ENCODE measurements at places on chromosomes 13 and 19.

GRCh38 chr19:2888731-2889224 is 11.9 kb upstream of the ZNF57 start:
- DNase-seq: no peak

GRCh38 chr13:61410669-61411297 is 4.9 kb downstream of the PCDH20 start:
- DNase-seq: no peak

- DNase-seq: no peak
These were observed 10.5 kb downstream of the MBD3 start for GRCh38 chr19:1582201-1582600.

- peak; percentile 32 for DNase-seq
These were observed 1.9 kb upstream of the TSC22D1 start for GRCh38 chr13:44578067-44578400.

- peak; percentile 64 for DNase-seq
These were observed 49.3 kb downstream of the UFM1 start for GRCh38 chr13:38398711-38399493.

DNA sequence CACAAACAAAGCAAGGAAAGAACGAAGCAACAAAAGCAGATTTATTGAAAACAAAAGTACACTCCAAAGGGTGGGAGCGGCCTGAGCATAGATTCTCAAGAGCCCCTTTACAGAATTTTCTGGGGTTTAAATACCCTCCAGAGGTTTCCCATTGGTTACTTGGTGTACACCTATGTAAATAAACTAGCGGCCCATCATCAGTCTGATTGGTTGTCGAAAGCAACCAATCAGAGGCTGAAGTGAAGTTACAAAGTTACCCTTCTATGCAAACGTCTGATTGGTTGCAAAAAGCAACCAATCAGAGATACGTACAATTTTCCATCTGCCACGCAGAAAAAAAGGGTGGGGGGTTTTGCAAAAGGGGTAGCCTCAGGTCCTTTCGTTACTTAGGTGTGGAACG is 96.3 kb upstream of the UBAC2 start:
- no peak for DNase-seq

DNA sequence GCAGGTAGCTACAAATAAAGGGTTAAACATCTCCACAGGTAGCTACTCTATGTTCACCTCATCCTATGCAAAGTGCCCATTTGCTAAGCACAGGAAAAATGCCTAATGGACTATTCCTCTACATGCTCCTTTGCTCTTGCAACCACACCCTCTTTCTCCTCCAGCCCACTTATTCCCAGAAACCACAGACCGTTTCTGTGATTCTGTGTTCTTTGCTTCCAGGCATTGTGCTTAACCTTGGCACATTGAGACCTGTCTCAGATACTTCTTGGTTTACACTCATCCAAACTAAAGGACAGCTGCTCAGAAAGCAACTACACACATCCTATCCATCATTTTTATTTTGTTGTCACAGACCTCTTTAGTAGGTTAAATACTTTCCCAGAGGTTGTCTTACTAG is 785.0 kb upstream of the MIR17HG start:
- DNase-seq: no peak

- no peak for DNase-seq
These were observed 54.9 kb upstream of the ITM2B start for GRCh38 chr13:48178126-48178525.

DNA sequence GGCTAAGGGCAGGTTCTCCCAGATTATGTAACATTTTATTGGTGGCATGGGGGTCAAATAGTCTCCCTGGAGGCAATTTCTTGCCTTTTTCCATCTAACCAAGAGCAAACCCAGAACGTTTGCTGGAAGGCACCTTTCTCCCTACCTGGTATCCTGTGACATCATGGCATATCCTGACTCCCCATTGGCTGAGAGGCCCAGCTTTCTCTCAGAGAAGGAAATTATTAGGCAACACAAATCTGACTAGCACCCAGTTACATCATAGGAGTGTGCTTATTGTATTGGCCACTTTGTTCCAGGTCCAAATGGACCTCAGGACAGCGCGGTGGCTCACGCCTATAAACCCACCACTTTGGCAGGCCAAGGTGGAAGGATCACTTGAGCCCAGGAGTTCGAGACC is 13.0 kb downstream of the NTN5 start:
- no peak for DNase-seq

DNA sequence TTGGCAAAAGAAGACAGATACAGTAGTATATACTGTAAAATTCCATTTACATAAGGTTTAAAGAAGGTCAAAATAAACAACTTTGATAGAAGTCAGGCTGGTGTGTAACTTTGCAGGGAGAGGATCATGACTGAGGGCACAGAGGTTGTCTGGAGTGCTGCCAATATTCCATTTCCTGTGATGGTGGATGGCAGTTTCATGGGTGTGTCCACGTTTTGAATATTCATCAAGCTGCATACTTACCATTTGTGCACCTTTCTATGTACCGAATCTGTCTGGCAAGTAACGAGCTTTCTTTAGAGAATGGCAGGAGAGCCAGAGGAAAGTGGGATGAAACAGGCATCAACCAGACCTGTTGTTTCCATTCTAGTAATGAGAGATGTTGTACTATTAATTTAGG is 420.5 kb upstream of the HTR2A start:
- no peak for DNase-seq

DNA sequence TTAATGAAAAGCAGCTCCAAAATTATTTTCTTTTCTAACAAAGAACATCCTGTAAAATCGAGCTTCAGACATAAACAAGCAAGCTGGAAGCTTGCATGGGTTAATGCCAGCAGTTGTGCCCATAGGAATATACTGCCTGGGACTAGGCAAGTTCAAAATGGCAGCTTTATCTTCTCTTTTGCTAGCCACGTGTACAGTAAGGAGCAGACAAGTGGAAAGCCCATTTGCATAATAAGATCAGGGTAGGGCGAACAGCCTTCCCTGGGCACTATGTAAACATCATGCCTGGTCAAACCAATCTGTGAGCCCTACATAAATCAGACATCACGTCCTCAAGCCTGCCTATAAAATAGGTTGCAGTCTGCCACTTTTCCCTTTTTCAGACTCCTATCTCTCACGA is 489.7 kb downstream of the RFC3 start:
- no peak for DNase-seq

GRCh38 chr19:3250675-3251074 is 26.2 kb downstream of the CELF5 start:
- DNase-seq: no peak

DNA sequence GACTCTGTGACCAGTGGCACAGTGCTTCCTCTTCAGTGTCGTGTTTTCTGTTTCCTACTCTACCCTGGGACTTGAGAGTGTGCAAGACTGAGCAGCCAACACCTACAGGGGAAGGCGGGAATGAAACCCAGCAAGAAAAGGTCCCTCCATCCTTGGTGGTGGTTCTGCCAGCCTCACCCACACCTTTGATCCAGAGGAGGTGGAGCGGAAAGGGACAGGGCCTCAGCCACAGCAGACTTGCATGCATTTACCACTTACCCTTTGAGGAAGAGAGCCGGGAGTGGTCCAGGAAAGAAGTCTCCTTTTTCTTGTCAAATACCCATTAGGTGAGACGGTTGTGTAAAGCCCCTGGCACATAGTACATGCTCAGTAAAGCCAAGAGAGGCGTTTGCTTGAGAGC is 164.8 kb upstream of the ZNF536 start:
- DNase-seq: no peak

DNA sequence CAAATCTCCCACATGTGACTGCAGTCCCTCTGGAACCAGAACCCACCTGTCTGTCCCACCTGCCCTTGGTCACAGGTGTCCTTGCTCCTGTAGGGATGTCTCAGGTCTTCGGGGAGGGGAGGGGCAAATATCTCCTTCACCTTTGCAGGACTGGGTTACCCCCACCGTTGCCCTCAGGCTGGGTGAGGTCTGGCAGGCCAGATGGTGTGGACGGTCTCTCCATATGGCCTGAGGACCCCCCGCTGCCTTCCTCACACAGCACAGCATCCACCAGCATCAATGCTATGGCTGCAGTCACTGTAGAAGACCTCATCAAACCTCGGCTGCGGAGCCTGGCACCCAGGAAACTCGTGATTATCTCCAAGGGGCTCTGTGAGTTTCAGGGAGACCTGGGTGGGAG is 10.0 kb downstream of the SLC5A5 start:
- no peak for DNase-seq

GRCh38 chr13:48403913-48404312 is 9.0 kb downstream of the LPAR6 start:
- no peak for DNase-seq

DNA sequence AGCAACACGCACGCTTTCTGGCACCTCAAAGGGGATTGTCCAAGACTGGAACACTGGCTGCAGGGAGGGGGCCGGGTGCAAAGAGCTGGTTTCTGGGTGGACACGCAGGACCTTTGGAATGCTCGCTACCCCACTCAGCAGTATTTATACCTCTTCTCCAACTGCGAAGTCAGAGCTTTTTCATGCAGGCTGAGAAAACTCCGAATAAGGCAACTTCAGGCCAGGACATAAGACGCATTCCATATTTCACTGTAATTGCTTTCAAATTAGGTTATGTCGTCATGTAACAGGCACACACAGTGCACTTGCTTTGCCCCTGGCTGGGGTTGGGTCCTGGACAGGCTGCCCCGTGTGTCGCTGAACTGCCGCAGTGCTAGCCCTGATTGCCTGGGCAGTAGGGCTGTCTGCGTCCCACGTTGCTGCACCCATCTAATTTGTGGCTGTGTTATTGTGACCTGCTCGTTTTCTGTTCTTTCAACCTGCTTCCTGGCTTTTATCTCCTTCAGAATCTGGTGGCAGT is 44.5 kb downstream of the ACTN4 start:
- peak; percentile 88 for DNase-seq

GRCh38 chr13:81872581-81872980 is 1531.7 kb upstream of the SPRY2 start:
- no peak for DNase-seq

DNA sequence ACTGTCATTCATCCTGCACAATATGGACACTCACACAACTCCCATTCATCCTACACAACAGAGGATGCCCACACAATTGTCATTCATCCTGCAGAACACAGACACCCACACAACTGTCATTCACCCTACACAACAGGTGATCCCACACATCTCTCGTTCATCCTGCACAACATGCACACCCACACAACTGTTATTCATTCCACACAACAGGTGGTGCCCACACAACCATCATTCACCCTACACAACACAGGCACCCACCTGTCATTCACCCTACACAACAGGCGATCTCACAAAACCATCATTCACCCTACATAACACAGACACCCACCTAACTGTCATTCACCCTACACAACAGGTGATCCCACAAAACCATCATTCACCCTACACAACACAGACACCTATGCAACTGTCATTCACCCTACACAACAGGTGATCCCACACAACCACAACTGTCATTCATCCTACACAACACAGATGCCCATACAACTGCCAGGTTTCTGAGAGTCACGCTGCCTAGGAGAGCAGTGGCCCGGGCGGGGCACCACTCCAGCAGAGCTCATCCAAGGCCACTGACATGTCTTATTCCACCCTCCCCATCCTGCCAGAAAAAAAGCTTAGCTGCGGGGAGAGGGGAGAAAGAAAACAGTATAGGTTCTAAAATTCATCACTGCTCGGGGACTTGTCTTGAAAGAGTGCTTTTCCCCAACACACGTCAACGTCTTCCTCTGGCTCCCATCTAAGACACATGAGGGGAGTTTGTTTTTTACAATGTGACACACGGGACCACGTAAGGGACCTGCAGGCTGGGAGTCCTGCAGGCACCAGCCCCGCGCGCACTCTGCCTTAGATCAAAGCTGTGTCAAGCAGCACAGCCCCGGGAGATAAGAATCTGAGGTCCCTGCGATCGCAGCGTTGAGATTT is 44.0 kb downstream of the KLF2 start:
- DNase-seq: no peak

DNA sequence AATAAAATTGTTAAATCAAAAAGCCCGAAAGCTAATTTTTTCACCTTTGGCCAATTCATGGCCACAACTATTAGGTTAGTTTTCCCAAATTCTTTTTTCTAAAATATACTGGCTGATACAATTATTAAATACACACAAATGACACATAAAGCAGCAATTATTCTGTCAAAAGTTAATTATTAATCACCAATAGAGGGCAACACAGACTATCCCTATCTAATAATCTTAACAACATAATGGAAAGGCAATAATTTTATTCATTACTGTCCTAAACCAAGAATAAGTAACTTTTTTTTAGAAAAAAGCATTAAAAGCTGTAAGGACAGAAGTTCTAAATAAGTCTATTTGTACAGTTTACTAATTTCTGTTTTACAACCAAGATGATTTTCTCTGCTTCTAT is 51.7 kb downstream of the KATNAL1 start:
- no peak for DNase-seq

DNA sequence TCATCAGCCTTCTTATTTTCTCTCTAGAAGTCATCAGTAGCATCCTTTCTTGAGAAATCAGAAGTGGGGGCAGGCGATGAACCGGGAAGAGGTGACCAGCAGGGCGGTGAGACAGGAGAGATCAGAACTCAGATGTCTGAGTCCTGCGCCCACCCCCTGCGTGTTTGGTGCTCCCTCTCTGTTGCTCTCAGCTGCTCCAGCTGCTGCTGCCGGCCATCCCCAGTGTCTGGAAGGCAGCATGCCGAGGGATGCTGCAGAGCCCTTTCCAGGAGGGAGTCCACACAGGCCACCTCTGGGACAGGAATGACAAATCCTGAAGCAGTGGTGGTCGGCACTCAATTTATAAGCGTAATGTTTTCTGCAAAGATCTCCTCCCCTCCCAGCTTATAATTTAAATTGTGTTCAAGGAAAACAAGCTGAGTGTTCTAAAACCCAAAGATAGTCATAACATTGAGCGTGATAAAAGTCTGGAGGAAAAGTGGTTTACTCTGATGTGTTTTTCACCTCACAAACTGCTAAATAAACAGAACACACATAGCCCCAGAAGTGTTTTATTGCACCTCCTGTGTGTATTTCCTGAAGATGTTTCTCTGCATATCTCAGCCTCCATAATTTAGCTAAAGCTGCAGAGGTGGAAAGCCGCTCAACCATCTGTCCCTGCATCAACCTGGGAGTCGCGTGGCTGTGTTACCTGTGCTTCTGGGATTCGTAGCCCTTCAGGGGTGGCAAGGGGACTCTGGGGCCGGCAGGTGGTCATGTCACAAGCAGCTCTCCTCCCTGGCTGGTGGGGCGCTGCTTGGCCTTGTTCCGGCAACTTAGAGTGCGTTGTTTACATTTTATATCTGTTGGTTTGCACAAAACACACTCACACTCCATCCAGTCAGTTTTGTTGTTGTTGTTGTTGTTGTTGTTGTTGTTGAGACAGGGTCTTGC is 191.2 kb downstream of the USP12 start:
- no peak for DNase-seq

- DNase-seq: no peak
These were observed 3.1 kb downstream of the NCAN start for GRCh38 chr19:19214892-19215291.

DNA sequence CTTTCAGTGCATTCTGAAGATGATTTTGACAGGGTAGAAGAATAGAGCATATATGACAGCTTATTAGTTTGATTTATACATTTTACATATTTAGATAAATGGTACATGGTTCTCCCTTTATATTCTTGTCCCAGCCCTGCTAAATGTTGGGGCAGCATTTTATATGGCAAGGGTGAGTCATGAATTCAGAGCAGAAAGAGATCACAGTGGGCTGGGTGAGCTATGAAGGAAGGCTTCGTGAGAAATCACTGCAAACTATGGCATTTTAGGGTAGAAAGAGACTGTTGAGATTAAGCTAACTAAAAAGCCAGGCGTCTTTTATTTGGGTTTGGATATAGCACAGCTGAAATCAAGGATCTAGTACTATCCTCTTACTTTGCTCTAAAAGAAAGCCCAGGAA is 23.9 kb upstream of the METTL21C start:
- DNase-seq: no peak
